ENCODE measurements at places on chromosomes 7 and 10.
A peak's percentile ranks its signal among the peaks of the same experiment; 100 is the strongest.

DNA sequence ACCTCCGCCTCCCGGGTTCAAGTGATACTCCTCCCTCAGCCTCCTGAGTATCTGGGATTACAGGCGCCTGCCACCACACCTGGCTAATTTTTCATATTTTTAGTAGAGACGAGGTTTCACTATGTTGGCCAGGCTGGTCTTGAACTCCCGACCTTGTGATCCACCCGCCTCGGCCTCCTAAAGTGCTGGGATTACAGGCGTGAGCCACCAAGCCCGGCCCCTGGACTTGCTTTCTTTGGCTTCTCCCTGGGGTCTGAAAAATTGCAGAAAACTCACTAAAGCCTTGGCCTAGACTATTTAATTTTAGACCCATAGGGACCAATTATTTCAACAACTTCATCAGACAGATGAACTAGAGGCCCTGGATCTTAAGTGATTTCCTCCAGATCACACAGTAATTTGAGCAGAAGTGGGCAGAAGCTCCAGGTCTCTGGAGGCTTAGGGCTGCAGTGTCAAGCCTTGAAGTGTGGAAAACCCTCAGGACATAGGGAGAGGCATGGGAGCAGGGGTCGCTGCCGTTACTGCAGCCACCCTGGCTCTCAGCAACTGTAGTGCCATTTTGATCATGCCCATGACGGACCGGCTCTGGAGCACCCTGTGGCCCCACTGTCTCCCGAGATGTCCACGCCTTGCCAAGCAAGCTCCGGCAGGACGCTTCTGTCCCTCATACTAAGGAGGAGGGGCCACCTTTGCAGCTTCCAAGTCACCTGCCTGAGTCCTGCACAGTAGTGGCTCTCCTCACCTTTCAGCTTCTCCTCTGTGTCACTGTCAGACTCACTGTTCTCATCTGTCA, 72.4 kb downstream of the DENND2A start:
- DNase-seq = no peak

DNA sequence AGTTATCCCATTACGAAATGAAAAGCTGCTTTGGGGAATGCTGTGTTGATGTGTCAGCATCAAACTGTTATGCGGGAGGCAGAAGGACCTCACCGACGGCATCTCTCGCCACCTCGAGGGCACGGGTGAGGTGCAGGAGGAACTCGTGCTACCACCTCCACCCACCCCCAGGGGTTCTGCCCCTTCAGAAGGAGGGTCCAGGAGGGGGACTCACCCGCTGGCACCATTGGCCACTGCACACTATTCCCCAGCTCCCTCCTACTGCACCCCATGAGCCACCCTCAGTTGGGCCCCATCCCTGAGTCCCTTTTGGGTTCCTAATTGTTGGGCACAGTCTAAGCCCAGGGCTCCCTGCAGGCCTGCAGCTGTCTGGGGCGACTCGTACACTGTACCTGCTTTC, 236.6 kb downstream of the PTPRN2 start:
- DNase-seq = no peak

- no peak for DNase-seq
These were observed 211.7 kb upstream of the HABP2 start for GRCh38 chr10:113341138-113341537.

- peak; percentile 73 for DNase-seq
These were observed 160.0 kb downstream of the SLIT1 start for GRCh38 chr10:97025613-97026242.

GRCh38 chr7:90688810-90689209, 92.7 kb downstream of the CDK14 start:
- no peak for DNase-seq

DNA sequence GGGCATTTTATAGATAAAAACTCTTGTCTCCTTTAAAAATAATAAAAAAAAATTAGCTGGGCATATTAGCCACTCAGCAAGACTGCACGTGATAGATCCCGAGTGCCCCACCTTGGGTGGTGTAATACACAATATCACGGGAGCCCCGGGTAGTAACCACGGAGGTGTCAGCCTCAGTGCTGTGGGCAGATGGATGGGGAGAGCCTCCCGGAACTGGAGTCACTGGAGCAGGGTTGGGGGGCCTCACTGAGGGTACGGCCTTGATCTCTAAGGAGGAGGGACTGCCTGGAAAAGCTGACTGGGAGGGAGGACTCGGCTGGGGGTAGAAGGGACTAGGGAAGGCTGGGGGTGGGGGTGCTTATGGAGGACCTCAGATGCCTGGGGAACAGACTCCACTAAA, 12.6 kb downstream of the LEP start:
- DNase-seq = no peak

GRCh38 chr10:3401491-3401938, 228.9 kb upstream of the PITRM1 start:
- peak; percentile 93 for DNase-seq

DNA sequence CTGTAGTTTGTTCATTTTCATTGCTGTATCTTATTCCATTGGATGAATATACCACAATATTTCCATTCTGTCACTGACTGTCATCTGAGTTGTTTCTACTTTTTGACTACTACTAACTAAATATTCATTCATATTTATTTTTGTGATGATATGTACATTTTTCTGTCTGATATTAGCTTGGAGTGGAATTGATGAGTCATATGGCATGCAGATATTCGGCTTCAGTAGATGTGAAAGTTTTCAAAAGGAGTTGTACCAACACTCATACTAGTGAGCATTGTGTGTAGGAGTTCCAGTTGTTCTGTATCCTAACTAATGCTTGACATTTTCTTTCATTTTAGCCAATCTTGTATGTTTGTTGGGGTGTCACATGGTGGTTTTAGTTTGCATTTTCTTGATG, 7.7 kb downstream of the RUNDC3B start:
- peak; percentile 52 for DNase-seq

DNA sequence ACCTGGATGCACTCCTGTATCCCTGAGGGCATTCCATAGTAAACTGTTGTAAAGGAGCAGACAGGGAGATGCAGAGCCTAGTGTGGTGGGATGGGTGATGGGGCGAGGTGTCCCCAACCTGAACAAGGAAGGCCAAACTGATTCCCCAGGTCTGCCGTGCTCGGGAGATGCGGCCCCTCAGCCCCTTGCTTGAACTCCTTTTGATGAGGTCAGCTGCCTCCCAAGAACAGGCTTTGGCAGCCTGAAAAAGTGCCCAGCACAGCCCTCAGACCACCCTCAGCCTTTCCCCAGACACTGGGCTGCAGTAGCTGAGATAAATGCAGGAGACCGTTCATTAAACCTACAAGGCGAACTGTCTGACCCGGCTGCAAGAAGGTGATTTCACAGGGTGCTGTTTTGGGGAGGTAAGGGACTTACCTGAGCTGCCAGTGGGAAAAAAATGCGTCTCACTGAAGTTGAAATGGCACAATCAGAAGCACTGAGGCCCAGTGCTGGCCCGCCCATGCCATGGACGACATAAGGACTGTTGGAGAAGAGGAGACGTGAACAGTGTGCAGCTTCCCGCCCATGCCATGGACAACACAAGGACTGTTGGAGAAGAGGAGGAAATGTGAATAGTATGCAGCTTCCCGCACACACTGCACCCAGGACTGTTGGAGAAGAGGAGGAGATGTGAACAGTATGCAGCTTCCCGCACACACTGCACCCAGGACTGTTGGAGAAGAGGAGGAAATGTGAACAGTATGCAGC, 148.4 kb upstream of the FAM20C start:
- no peak for DNase-seq

- no peak for DNase-seq
These were observed 233.2 kb upstream of the PRKCQ start for GRCh38 chr10:6813306-6813705.

GRCh38 chr7:121103579-121103978, 115.1 kb downstream of the CPED1 start:
- no peak for DNase-seq

- DNase-seq = peak; percentile 13
These were observed 17.3 kb downstream of the MLXIPL start for GRCh38 chr7:73606801-73607691.

- DNase-seq = no peak
These were observed 8.4 kb downstream of the ATP6V1F start for GRCh38 chr7:128871050-128871449.

DNA sequence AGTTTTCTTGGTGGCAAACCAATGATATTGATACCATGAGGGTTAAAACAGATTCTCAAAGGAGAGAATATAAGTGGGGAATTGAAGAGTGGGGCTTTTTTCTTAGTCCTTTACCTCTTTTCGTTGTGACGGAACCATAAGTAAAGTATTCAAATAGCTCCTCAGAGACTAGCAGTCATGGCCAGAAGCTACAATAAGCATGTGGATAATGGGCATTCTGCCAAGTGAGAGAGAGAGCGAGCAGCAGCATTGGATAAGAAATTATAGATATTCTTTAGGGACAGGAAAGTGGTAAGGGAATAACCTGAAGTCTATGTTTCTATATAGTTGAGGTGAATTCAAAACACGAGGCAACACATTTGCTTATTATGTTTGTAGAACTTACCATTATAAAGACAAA, 235.1 kb downstream of the SEMA3E start:
- DNase-seq = peak; percentile 4

DNA sequence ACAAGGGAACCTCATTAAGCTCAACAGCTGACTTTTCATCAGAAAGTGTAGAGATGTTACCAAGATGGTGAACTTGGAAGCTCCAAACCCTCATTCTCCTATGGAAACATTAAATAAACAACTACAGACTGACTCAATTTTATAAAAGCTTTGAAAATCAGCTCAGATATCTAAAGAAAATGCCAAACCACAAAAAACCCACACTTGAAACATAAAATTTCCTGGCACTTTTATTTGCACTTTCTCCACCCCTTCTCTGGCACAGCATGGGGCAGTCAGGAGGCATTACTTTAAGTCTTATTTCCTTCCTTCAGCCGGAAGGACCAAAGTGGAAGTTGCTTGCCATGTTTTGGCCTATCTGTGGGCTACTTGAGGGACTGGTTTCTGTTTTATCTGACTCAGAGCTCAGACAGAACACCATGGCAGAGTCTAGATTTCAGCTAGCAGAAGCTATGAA, 114.7 kb downstream of the ODAD2 start:
- DNase-seq = no peak

DNA sequence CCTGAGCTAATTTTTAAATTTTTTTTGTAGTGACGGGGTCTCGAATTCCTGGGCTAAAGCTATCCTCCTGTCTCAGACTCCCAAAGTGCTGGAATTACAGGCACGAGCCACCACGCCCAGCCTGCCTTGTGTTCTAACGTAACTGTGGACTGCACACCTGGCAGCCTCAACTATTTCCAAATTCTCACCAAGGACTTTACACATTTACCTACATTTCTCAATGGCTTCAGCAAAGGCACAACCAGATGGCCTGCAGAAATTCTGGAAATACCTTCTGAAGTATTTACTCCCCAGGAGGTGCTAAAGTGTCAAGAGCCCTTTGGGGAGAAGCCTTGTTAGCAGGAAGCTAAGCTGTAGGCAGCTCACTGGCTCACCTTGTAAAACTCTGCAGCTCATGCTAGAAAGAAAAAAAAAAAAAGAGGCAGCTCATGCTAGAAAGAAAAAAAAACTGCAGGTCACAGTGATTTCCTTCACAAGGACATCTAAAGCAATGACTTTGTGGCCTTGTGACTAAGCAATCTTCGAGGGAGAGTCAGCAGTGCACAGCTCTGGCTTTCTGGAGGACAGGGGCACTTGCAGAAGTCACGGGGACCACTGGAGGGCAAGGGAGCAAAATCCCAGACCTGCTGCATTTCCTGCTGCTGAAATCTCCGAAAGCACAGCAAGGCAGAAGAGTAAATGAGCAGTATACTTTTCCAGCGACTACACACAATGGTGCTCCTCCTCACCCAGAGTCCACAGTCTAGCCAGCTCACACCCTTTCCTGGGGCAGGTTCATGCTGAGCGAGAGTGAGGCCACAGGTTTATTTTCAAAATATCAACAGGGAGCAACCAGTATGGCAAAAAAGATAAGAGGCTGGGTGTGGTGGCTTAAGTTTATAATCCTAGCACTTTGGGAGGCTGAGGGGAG, 40.4 kb downstream of the BAIAP2L1 start:
- no peak for DNase-seq

DNA sequence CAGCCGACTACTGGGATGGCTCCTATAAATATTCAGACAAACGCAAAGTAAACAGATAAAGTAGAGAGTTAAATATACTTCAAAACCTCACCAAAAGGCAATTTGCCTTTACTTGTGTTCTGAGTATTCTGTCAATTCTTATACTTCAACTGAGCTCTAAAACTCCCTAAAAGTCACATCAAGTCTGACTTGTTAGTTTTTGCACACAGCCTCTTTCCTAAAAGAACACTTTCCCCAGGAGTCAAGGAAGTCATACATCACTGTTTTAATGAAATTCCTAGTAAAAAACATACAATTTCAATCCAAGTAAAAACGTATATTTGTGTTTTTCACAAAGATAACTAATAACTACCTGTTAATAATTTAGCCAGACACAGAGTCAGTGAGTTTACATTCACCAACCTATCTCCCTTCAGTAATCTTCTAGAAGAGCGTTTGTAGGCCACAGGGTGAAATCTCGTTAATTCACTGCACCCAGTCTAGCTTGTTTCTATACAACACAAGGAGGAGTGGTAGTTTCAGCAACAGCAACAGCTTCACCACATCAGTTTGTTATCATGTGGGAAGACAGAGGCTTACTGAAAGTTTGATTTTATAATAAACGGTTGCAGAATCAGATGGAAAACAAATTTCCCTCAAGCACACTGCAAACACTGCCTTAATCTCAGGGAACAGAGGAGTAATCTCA, 2.7 kb downstream of the COBL start:
- no peak for DNase-seq

GRCh38 chr7:16315280-16315679, 106.1 kb downstream of the CRPPA start:
- no peak for DNase-seq

DNA sequence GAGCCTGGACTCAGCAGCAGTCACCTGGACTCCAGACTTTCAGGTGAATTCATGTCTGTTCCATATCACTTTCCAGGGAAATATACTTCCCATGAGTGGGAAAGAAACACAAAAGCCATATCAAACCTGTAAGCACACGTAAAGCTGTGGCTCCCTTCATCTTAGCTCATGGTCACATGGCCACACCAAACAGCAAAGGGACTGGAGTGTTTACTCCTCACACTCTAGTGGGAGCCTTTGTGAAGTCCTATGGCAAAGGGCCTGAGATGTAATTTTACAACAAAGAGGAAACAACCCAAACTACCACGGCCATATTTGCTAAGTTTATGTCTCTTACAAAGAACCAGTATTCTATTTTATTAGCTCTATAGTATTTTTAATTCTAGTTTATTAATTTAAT, 16.3 kb downstream of the SFTPA1 start:
- DNase-seq = no peak

- DNase-seq = peak; percentile 75
These were observed 37.0 kb downstream of the FAM20C start for GRCh38 chr7:229184-229964.

All from iris pigment epithelial cell (primary cell).